Iris pigment epithelial cell (primary cell): ENCODE measurements at places on chromosomes 6 and 20.

GRCh38 chr20:62772103-62772611 lies 24.1 kb upstream of the MRGBP start:
- DNase-seq, result no peak

GRCh38 chr6:82573254-82573972 lies 209.8 kb downstream of the TPBG start:
- no peak for DNase-seq

GRCh38 chr20:3279761-3280160 lies 40.8 kb upstream of the SLC4A11 start:
- DNase-seq, result no peak

- DNase-seq, result no peak
These were observed 72.0 kb upstream of the F13A1 start for GRCh38 chr6:6392214-6393068.

- peak; percentile 17 for DNase-seq
These were observed 472.9 kb upstream of the ZNF337 start for GRCh38 chr20:26169506-26169905.

- no peak for DNase-seq
These were observed 46.2 kb downstream of the MYB start for GRCh38 chr6:135227349-135227748.

- peak; percentile 54 for DNase-seq
These were observed 3.7 kb downstream of the RPS6KA2 start for GRCh38 chr6:166623318-166623717.
